SJCRH30 (cell line): ENCODE measurements at places on chromosomes 3 and 15.

GRCh38 chr3:41932464-41932863, 29.4 kb downstream of the ULK4 start:
- DNase-seq = no peak

DNA sequence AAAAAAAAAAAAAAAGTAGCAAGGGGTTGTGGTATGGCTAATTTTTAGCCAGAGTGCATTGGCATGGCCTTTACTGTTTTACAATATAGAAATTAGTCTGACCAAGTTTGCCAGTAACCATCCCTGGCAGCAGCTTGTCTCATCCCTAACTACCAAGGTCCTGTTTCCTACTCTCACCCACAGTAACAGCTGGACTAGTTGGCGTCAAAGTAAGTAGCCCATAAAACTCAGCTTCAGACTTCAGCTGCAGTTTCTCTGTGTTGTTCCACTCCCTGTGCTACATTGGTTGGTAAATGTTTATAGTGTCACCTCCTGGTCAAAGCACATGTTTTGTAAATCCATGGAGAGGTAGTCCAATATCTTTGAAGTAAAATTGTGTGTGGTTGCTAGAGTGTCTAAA, 691.3 kb downstream of the ZPLD1 start:
- DNase-seq = peak; percentile 9

- no peak for DNase-seq
Measured at GRCh38 chr15:101052681-101053121, 133.5 kb downstream of the LRRK1 start.

DNA sequence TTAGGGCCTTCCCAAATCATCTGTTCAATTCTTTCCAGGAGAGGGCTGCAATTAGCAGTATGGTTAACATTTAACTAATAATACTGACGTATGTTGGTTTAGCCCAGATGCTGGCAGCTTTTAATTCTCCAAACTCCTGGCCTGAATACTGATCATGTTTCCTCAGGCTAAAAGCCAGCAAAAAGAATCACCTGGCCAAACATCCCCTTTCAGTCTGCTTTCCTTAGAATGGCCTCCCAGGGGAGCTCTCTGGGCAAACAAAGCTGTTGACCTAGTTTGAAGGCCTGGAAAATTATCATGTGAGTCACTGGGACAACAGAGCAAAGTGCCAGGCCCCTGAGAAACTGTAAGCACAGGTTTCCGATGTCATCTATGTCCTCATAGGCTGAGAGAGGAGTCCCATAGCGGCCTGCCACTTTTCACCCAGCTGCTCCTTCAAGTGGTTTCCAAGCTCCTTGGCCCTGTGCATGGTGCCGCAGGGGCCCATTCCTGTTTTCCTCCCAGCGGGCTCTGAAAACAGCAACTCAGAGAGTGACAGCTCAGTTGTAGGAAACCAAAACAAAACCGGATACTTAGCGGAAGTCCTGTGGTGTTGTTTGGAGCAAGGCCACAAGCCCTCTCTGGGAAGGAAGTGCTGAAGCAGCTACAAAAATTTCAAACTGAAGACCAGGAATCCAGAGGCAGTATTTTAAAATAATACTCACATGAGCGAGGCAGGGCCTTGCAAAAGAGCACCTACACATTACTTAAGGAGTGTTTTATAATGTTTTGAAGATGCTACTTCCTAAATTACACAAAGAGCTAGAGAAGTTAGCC, 36.5 kb upstream of the RAB11A start:
- DNase-seq = peak; percentile 92

- DNase-seq = no peak
Measured at GRCh38 chr3:193465992-193466608, 87.5 kb upstream of the ATP13A5 start.

GRCh38 chr15:28990390-28990789, 104.6 kb downstream of the APBA2 start:
- no peak for DNase-seq

DNA sequence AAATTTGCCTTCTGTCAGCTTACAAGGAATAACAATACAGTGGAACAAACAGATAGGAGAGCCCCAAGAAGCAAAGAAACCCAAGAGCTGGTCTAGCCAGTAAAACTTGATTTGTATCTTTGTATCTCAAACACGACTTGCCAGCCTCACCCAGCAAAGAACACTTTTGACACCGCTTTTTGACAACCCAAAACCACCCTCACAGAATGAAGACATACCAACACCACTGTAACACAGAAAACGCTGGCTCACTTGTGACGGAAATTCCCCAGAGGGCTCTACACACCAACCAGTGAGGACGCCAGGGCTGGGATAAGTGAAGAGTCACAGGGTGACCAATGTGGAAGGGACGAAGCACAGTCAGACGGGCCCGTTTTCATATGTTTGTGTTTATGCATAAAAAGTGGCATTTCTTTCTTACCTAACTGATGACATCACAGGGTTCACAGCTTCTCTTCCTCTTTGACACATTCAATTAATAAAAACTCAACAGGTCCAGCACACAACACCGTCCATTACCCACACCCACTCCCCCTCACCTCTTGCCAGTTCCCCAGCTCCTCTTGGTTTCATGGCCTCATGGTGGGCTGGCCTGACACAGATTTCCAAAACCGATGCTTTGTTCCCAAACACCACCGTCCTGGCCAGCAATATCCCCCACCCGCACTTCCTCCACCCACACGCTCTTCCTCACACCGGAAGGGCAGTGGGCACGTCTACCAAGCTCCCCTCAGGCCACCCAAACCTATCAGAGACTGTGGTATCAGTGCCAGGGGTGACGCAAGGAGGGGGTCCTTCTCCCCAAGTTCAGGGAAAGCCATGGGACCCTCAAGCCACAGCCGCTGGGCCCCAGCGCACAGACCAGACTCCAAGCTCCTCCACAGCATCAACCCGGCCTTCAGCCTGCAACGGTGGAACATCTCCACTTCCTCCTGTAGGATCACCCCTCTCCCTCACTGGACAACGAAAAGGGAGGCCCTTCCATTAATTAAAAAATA, 94.2 kb downstream of the ADAMTS17 start:
- DNase-seq = no peak

DNA sequence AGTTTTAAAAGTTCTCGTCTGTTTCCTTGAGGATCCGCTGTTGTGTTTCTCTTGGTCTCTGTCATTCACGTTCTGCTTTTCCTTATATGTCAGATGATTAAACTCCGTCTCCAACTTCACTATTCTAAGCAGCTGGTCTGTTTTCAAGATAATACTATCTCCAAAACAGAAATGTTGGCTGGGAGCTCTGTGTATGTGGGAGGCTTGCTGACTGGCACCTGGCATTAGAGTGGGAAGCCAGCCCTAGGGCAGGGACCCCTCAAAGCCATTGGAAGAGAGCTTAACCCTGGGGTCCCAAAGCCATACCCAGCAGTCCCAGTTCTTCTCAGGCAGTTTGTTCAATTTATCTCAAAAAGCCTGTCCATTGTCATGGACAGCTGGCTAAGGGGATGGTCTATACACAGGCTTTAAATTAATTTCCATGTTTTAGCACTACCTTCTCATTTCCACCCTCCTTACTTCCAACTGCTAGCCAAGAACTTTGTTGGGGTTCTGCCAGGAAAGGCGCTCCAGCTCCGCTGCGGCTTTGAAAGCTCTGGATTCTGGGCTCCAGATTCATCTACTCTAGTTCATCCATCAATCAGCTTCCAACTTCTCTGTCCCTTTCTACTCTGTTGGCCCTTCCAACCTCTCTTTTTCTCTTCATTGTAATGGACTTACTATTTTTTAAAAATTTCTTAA, 9.2 kb downstream of the BTBD1 start:
- no peak for DNase-seq

GRCh38 chr3:46948830-46949671, 27.5 kb downstream of the CCDC12 start:
- peak; percentile 72 for DNase-seq

- no peak for DNase-seq
Measured at GRCh38 chr3:45923755-45924154, 19.5 kb upstream of the CXCR6 start.

GRCh38 chr3:179000144-179000543, 71.5 kb downstream of the ZMAT3 start:
- DNase-seq = no peak

DNA sequence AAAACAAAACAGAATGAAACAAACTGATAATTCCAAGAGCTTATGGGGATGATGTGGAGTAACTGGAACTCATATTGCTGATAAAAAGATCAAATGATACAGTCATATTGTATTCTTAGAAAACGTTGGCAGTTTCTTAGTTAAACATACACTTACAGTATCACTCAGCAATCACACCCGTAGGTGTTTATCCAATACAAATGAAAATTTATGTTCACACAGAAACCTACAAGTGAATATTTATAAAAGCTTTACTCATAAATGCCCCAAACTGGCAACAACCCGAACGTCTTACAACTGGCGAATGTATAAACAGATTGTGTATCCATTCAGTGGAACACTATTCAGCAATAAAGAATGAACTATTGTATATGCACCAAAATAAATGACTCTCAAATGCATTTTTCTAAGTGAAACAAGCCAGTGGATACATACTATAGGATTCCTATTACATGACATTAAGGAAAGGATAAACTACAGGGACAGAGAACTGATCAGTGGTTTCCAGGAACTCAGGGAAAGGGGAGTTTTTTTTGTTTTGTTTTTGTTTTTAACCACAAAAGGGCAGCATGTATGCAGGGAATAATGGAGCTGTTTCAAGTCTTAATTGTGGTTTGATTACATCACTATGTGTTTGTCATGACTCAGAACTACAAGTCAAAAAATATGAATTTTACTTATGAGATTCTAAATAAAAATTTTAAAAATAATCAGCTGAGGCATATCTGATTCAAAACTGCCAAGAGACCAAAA, 71.8 kb upstream of the NDUFB4 start:
- DNase-seq = no peak

DNA sequence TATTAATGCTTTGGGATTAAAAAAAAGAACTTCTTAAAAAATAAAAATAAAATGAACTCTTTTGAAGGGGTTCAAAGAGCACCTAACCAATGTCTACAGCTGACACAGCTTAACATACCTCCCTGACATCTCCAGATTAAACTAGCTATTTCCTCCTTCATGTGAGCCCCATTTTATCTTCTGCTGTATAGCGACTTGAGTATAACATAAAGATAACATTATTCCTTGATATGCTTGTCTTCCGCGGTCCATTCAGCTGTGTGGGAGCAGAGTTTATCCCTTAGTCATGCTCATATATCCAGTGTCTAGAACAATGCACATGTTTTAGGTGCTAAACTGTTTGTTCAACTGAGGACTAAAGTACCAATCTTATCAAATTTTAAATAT, 7.8 kb upstream of the CHRM5 start:
- DNase-seq = no peak

DNA sequence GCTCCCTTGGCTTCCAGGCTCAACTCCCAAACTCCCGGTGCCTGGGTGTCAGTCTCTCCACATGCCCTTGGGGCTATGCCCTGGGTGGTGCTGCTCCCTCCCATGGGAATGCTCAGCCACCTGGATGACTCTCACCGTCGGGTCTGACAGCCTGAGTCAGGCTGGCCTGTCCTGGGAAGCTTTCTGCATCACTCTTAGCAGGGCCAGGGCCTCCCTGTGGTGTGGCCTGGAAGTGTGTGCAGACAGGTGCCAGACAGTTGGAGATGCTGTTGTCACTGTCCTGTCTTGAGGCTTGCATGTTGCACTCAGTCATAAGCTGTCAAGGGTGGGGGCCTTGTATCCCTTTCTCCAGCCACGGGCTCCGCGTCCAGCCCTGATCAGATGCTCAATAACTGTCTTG, 71.7 kb downstream of the GABRG3 start:
- DNase-seq = no peak

GRCh38 chr3:166201476-166201875, 364.3 kb upstream of the BCHE start:
- no peak for DNase-seq

DNA sequence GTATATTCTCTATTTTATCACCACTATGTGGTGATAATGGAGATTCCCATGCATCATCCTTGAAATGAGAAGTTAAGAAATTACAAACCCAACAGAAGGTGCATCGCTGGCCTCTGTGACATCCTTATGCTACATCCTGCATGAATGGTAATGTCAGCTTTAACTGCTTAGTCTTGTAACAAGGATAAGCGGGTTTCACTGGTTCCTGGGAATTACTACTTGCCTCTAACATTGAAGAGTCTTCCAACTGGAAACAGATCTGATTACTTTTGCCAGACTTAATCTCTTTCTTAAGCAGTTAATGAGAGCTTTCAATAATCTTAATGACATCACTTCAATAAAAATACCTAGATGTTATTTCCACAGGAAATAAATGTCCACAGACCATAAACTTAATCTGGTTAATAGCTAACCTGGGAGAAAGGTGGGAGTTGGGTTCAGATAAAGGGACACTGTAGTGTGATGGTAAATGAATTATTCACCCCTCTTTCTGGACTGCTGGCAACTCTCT, 44.0 kb downstream of the FMN1 start:
- no peak for DNase-seq

- DNase-seq = no peak
Measured at GRCh38 chr15:99057697-99058420, 47.0 kb upstream of the SYNM start.

DNA sequence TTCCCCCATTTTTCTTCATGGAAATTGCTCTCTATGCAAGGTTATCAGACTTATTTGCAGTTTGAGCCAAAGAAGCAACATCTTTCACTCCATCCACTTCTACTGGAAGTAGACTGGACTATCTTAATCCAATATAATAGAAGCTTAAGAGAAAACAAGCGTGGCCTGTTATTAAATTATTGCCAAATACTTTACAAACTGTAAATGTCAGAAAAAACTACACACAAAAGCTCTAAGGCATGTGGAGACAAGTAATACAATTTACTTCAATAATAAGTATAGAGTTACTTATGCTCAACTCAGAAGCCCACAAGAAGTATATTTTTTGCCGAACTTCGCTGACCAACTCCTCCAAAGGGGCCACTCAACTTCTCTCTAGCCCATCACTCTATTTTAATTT, 120.3 kb downstream of the BDH1 start:
- DNase-seq = no peak

GRCh38 chr3:117117188-117117936, 407.8 kb downstream of the TUSC7 start:
- no peak for DNase-seq

DNA sequence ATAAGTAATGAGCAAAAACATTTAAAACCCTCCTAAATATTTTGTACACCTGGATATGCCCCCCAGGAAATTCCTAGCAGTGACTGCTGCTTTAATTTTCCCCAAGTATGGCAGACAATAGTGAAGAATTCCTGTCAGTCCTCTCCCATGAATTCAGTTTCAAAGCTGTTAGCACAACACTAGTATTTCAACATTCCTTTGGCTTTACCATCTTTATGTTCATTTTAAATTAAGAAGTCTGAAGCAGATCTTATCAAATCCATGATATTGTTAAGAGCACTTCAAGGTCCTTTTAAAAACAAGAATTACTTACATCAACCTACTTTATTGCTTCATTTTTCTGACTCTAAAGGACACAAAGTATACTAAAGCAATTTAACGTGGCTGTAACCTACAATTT, 28.8 kb upstream of the CDIN1 start:
- no peak for DNase-seq

- DNase-seq = no peak
Measured at GRCh38 chr3:12117473-12117872, 41.2 kb downstream of the TIMP4 start.

DNA sequence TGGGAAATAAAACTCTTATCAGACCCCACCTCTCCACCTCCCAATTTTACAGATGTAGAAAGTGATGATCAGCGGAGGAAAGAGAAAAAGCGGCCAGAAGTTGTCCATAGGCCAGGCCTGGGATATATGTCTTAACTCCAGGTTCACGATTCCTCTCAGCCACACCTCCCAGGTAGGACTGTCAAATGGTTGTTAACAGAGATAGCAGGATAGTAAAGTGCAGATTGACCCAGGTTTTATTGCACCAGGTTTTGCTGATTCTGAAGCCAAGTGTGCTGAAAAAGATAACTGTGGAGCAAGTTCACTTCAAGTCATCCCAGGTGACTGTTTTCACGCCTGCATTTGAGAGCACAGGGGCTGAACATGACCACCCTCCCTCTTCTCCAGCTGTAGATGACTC, 36.1 kb downstream of the LSM3 start:
- DNase-seq = no peak
